Activated T-helper 9 cell treated with anti-CD3 and anti-CD28 coated beads, Interleukin-2, amount 50 U/mL, for 16 hours (primary cell): ENCODE measurements at places on chromosomes 13 and 19.

DNA sequence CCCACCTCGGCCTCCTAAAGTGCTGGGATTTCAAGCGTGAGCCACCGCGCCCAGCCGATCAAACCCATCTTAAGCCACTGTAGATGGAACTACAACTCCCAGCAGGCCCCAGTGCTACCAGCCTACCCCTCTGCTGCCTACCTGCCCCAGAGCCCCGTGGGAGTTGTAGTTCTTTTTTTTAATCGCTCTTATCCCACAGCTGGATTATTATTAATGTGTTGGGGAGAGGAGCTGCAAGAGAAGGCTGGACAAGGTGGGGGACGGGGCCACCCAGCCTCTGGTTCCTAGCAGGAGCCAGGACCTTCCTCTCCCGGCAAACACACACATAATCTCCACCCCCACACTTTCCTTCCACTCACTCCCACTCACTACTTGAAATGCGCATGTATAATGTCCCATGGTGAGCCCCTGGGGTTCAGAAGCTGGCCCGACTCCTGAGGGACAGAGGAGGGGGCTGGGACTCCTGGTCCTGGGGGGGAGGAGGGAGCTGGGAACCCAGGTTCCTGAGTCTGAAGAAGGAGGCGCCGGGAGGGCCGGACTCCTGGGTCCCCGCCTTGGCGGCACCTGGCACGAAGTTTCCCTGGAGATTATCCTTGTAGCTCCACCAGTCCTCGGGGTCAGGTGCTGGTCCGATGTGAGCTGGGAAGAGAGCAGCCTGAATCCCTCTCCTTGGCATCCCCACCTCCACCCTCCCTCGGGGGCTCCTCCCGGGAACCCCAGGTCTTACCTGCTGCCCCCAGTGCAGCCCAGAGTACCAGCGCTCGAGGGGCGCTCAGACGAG is 958 bp downstream of the CA11 start:
- peak; percentile 60 for DNase-seq

- no peak for DNase-seq
Measured at GRCh38 chr13:92864584-92865284, 361.9 kb upstream of the GPC6 start.

- no peak for DNase-seq
Measured at GRCh38 chr19:2591537-2592291, 110.8 kb downstream of the GNG7 start.

DNA sequence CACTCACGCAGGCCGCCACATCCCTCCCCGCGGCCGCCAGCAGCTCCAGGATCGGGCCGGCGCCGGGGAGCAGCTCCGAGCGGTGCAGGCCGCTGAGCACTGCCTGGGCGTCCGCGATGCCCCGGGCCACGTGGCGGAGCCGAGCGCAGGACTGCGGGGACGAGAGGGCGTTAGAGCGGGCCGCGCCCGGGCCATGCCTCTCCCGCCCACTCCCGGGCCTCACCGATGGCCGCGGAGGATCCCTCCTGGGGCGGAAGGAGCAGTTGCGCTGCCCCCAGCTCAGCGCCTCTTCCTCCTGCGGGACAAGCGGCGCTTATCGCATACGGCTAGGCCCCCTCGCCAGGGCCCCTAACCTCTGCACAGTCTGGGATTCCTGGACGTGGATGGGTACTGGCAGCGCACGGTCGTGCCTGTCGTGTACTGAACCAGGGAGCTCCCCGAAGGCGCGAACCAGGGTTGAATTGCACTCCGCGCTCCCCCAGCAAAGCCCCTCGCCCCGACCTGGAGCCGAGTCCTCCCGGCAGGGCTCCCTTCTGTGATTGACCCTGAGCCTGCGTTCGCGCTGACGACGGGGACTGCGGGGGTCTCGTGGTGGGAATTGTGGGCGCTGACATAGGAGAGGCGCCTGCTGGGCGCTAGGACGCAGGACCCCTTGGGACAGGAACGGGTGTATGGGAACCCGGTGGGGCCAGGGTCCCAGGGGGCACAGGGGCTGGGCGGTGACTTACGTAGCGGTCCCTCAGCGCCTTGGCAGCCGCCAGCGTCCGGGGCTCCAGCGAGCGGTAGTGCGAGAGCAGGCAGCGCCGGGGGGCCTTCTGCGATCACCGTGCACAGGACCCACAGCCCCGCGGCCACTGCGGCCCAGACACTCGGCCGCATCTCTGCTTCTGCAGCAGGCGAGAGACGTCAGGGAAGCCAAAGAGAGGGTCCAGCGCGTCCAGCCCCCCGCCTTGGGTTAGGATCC is 673 bp downstream of the IFNL4 start:
- no peak for DNase-seq

DNA sequence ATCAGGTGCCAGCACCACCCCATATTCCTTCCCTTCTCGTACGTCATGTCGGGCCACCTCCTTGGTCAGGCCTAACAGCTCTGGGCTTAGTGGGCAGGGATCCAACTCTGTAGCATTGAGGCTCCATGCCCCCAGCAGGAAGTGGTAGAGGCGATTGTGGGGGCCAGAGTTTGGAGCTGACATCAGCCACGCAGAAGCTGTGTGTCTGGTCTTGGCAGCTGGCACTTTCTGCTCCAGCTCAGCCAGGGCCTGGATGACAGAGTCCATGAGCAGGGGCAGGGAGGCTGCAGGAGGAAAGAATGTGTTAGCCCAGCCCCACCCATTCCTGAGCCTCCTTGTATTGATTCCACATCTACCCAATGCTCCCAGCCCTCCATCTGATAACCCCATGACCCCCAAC is 3.0 kb downstream of the PGLYRP2 start:
- no peak for DNase-seq

- DNase-seq: no peak
Measured at GRCh38 chr19:17861542-17862402, 2.1 kb downstream of the RPL18A start.

GRCh38 chr13:37069597-37070103 is 10.2 kb upstream of the SUPT20H start:
- DNase-seq: no peak

- no peak for DNase-seq
Measured at GRCh38 chr19:37635076-37636056, 19.9 kb downstream of the ZFP30 start.

- DNase-seq: no peak
Measured at GRCh38 chr13:20580257-20580656, 13.3 kb downstream of the IFT88 start.

DNA sequence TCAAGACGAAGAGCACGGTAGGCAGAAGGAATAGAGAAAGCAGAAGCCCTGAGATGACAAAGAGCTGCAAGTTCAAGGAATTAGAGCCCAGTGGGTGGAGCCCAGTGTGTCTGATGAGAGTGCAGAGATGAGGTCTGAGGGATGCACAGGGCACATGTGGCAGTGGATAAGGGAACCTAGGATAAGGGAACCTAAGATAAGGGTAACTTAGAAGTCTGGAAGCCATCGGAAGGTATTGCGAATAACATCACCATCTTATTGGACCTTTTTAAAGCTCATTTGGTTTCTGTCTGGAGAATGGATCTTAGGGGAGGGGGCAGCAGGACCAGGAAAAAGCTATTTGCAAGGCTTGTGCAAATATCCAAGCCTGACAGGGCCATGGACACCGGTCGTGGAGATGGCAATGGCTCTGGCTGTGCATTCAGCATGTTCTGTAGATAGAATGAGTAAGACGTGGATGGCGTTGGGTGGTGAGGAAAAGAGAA is 1.3 kb downstream of the FPR3 start:
- no peak for DNase-seq

DNA sequence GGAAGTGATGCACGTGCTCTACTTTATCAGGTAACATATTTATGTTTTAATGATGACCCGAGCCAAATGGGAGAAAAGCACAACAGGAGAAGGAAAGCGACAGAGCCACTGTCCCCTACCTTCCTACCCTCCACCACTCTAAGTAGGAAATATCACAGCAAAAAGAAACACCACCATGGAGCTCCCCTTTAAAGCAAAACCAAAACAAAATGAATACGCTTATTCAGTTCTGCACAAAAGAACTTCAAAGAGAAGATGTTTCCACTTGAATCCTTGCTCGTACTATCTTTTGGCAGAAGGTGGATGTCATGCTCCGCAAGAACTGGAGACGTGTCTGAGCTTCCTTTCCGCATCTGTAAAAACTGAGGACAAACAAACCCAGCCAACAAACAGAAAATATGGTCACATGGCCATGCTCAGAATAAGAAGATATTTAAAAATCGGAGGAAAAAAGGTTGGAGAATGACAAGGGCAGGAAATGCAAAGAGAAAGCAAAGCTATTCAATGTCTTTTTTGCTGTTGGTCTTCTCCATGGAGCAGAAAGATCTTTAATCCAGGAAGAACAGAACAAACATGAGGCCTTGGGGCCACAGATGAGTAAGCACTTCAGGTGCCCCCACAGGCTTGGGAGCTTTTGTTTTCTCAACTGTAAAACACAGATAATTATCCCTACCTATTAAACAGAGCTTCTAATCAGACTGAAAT is 19.5 kb downstream of the N4BP2L1 start:
- no peak for DNase-seq

DNA sequence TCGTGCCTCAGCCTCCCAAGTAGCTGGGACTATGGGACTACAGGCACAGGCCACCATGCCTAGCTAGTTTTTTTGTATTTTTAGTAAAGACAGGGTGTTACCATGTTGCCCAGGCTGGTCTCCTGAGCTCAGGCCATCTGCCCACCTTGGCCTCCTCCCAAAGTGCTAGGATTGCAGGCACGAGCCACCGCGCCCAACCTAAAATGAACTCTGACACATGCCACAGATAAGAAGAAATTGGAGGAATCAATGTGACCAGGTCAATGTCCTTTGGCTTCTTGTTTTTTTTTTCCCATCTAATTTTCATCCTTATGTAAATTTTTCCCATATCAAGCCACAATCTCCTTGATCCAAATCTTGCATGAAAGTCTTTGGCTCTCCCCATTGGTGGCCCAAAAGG is 68.1 kb upstream of the SOX21 start:
- DNase-seq: no peak

- no peak for DNase-seq
Measured at GRCh38 chr13:41137241-41137640, 4.6 kb upstream of the KBTBD6 start.

DNA sequence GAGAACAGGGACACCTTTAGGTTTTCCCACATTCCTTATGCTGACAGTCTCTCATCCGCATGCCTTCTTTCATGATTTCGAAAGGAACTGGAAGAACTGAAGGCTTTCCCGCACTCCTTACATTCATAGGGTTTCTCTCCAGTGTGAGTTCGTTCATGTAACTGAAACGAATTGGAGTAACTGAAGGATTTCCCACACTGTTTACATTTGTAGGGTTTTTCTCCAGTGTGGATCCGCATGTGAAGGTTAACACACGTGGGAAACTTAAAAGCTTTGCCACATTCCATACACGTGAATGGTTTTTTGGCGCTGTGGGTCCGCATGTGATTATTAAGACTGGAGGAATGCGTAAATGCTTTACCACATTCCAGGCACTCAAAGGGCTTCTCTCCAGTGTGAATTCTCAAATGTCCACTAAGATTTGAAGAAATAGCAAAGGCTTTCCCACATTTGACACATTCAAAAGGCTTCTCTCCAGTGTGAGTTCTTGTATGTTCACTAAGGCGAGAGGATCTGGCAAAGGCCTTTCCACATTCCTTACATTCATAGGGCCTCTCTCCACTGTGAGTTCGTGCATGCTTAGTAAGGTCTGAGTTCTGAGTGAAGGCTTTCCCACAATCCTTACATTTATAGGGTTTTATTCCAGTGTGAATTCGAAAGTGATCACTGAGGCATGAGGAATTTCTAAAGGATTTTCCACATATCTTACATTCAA is 22.0 kb downstream of the ZNF266 start:
- no peak for DNase-seq

DNA sequence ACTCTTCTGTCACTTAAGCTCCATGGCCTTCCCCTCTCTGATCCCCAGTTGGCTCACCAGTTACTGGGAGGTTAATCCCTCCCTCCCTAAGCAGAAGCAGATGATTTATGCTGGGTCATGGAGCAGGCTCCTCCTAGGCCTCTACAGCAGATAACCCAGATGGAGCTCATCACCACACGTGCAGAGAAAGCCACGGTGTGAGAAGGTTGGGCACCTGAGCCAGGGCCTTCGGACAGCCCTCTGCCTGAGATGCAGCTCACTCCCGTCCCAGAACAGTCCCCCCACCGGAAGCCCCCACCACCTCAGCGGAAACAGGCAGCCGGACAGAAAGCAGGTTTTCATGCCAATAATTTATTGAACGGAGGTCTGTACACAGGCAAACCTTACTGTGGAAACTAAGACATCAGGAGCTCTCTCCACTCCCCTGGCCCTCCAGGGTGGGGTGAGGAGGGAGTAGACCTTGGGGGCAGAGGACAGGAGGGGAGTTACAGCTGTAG is 9.8 kb downstream of the ZNF526 start:
- DNase-seq: no peak
